ENCODE measurements at places on chromosomes 5 and 9.
A peak's percentile ranks its signal among the peaks of the same experiment; 100 is the strongest.

GRCh38 chr5:102819634-102820033 lies 64.5 kb downstream of the PAM start:
- DNase-seq = no peak

- peak; percentile 10 for DNase-seq
Measured at GRCh38 chr5:165161204-165161603, 1655.8 kb downstream of the MAT2B start.

DNA sequence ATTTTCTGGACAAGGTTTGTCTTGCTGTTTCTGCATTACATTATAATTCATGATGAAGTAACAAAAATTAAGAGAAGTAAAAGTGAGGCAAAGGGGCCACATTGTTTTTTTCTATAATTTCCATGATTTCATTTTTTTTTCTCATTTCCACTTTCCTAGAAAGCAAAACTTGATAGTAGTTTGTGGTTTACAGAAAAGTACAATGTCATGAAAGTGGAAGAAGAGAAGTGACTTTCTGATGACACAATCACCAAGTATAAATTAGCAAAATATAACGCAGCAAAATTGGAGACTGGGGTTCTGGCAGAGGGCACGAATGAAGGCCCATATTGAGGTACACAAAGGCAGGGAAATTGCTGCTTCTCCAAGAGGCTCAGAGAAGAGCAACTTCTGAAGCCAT lies 5.0 kb upstream of the IFNA14 start:
- DNase-seq = peak; percentile 69

DNA sequence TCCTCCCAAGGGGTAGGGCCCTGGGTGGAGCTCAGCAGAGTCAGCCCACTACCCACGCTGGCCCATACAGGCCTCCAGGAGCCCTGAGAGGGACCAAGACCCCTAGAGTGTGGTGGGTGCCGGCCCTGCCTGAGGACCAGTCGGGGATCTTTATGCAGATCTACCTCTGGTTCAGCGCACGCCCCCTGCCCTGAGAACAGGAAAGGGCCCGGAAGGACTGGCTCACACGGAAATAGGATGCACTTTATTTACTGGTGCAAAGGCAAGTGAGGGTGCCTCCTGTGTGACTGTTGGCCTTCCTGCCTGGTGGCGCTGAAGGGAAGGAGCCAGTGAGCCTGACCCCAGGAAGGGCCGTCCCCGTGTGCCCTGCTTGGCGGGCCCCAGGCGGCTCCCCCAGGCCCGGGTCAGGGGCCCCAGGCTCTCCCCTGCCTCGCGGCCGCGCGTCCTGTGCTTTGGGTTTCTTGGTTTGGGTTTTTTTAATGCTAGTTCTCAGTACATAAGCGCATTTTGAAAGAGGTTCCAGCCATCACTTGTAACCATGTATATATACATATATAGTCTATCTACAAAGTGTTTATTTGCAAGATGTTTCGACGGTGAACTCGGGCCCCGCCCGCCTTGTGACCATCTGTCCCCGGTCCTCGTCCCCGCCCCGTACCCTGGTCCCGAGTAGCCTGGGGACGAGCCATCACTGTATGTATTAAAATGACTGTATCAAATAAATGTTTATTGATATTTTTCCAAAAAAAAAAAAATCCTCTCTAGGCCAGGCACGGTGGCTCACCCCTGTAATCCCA lies 76.4 kb upstream of the ROR2 start:
- DNase-seq = no peak

GRCh38 chr9:121581786-121582600 lies 69.4 kb upstream of the DAB2IP start:
- no peak for DNase-seq

DNA sequence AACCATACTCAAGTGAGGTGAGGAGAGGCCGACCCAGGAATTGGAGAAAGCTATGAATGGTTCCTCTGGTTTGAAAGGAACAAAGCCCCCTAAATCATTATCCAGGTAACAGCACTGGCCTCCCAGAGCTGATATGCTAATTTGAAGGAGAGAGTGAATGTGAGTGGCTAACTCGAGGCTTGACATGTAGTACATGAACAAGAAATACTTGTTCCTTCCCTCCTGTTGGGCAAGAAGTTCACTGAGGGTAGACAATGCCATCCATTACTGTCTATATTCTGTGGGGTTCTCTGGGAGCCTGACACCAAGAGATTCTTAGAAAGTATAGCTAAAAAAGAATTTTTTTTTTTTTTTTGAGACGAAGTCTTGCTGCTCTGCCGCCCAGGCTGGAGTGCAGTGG lies 32.5 kb upstream of the ZNF354A start:
- DNase-seq = no peak

DNA sequence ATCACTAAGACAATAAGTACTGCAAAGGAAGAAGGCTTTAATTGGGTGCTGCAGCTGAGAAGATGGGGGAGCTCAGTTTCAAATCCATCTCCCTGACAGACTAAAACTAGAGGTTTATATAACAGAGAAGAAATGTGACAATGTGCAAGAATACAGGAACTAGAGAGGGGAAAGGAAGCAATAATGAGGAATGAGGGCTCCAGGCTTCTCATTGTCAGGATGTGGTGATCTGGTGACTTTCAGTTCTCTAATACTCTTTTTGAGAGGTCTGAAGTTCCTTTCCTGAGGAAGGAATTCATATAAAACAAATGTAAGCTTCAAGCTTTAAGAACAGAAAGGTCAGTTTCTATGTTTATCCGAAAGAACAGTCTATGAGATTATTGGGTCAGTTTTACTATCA lies 42.5 kb upstream of the SPATA31E1 start:
- no peak for DNase-seq

DNA sequence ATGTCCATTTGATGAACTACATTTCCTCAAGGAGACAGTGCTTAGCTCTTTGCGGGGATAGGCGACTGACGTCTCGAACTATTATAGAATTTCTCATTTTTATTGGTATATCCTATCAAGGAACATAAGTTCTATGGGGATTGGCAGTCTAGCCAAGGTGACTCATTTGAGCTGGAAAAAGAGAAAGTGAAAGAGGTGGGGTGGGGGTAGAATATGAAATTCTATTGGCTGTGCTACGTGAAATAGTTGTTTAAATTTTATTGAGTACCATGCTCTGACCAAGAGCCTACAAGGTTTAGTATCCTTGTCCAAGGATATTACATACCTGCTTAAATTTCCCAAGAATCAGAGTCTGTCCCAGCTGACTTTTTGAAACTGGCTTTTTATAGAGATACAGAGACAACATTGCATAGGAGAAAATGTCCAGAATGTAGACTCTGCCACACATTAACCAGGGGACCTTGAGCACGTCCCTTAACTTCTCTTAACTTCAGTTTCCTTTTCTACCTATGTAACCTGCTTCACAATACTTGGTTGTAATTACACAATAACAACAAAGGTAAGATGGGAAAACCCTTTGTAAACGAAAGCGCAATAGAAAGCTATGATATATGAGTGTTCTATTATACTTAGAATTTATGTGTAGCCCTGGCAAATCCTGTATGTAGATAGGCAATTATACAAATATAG lies 226.4 kb upstream of the WWC1 start:
- peak; percentile 1 for DNase-seq

- no peak for DNase-seq
Measured at GRCh38 chr5:132104556-132104955, 31.0 kb downstream of the CSF2 start.

DNA sequence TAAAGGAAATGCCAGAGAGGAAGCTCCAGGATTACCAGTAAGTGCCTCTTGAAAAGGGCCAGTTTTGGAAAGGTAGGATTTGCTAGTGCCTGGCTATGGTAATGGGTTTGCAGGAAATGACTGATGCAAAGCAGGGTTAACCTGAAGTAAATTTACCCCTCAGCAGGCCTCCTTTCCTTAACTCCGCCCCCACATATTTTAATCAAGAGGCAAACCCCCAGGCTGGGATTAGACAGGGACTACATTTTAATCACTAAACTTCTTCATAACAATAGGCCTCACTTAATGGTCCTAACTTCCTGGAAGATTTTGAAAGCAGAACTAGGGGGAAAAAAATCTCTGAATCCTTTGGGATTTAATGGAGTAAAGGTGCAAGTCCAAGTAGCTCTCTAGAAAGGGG lies 10.2 kb upstream of the SLC1A3 start:
- no peak for DNase-seq

DNA sequence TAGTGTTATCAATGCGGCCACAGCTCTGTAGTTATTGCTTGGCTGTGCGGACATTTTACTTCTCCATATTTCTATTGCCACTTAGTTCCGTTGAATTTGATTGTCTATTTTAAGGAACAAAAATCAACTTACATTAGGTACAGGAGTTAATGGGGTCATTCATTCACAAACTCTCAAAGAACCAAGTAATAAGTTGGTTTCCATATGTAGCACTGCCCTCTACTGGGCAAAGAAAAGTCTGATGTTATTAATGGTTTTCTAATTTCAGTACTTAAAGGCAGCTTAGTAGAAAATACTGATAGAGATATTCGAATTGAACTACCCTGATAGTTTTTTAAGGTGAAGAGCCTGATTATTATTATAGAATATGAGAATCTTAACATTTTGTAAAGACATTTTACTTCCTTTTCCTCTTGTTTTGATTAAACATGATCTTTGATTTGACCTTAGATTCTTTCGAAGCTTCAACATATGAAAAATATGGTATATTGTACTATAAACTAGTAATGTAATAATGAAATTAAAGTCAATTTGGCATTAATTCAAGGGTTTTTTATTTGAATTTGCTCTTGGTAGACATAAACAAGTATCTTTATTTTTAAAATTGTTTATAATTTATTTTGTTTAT lies 119.5 kb upstream of the CTNND2 start:
- peak; percentile 63 for DNase-seq

- no peak for DNase-seq
Measured at GRCh38 chr9:68472119-68472518, 68.6 kb downstream of the TMEM252 start.

GRCh38 chr5:143676802-143677201 lies 135.2 kb upstream of the HMHB1 start:
- no peak for DNase-seq

DNA sequence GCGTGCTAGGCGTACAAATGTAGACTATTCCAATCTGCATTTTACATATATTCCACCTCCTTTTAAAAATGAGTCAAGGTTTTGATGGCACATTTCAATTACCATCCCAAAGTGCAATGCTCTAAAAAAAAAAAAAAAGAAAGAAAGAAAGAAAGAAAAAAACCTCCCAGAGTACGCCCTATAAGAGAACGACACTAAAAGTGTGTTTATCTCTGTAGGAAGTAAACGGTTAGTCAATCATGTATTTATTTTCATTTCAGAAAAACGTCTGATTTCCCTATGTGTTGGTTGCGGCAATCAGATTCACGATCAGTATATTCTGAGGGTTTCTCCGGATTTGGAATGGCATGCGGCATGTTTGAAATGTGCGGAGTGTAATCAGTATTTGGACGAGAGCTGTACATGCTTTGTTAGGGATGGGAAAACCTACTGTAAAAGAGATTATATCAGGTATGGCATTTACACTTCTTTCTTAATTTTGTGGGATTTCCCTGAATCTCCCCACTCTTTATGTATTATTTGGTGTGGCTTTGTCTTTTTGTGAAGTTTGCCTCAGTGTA lies 1.1 kb downstream of the ISL1 start:
- no peak for DNase-seq

GRCh38 chr5:1010181-1010510 lies 1.5 kb downstream of the NKD2 start:
- DNase-seq = peak; percentile 80

GRCh38 chr5:111294551-111294950 lies 70.4 kb downstream of the CAMK4 start:
- DNase-seq = no peak

DNA sequence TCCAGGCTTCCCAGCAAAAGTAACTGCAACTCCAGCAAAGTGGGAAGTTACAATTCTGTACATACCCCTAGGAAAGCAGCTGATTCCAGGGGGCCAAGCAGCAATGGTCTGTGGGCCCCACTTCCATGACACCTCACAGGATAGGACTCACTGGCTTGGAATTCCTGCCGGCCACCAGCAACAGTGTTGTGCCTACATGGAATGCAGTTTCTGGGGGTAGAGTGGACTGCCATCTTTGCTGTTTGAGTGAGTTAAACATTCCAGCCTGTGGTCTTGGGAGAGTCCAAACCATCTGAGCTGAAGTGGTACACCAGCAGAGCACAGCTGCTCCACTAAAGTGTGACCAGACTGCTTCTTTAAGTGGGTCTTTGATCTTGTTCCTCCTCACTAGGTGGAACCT lies 13.4 kb upstream of the FBN2 start:
- no peak for DNase-seq

DNA sequence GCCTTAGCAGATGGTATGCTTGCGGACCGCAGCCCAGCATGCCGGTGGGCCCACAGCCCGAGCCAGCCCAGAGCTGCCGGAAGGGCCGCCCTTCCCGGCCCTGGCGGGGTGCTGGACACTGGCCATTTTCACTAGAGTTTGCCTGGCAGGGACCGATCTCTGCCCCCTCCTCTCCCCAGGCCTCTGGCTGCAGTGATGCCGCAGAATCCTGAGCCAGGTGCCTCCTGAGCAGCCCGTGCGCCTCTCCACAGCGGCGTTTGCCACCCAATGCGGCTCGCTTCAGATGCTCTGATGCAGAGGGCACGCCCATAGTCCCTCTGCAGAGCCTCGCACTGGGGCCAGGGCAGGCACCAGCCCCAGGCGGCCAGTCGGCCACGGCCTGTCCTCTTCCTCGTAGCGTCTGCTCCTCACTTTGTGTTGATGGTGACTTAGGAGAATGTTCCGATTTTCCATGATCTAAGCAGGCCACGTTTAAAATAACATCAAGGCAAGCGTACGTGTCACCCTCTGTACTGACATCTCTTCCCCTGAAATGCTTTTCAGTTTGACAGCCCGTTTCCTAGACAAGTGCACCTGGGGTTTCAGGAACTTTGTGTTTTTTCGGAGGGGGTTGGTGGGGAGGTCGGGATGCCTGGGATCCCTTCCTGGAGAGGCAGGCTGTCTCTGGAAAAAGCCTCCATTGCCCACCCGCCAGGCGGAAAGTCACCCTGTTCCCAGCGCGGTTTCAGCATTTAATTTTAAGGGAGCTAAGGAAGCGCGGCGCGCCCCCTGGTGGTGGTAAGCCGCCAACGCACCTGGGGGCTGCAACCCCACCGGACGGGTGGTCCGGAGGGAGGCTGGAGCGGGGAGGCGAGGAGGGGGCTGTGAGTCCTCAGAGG lies 29.8 kb upstream of the HMCN2 start:
- DNase-seq = peak; percentile 74

GRCh38 chr9:125189011-125189360 lies 617 bp downstream of the PPP6C start:
- DNase-seq = peak; percentile 39

DNA sequence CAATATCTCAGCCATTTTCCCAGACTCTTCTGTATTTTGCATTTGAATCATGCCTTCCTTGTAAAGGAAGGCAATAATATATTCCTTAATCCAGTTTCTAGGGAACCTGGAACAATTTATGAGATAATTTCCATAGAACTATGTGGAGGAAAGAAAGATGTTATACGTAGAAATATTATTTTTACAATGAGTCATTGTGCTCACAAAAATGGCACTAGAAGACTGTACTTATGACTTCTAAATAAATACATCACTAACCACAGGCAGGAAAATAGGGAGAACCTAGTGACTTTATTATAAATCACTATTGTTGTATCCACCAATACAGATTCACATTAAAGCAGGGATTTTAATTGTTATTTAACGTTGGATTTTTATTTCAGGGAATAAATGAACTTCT lies 87.6 kb downstream of the FBXO38 start:
- no peak for DNase-seq

GRCh38 chr5:163916861-163917260 lies 411.4 kb downstream of the MAT2B start:
- DNase-seq = no peak

- DNase-seq = peak; percentile 4
Measured at GRCh38 chr9:91289244-91289643, 72.5 kb downstream of the AUH start.

- no peak for DNase-seq
Measured at GRCh38 chr9:36426348-36426747, 26.3 kb upstream of the RNF38 start.
